ENCODE measurements at places on chromosomes 7 and 10.

DNA sequence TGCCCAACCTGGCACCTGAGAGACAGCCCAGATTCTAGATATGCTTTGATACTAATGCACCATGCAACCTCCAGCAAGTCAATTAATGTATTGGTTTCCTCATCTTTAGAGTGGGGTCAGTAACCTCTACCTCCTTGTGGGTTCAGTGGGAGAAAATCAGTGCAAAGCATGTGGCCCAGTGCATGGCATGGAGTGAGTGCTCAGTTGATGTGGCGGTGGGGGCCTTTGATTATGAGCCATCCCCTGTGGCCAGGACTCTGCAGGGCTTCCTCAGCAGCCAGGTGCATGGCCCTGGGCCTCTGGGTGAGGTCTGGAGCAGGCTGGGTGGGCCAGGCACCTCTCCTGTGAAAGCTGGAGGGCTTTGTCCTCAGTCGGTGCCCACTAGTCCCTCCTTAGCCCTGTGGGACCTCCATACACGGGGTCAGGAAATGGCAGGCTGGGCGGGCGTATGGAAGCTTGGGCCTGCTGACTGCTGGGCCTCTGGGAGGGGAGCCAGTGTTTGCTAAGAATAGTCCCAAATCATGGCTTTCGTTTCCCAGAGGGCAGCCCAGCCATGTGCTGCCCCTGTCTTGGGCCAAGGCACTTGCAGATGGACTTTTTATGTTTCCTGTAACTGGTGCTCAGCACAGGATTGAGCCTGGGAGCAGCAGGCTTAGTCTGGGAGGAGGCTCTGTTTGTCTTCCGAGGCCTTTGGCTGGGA lies 3.4 kb downstream of the PALD1 start:
- no peak for DNase-seq

GRCh38 chr10:124037784-124038183 lies 55.6 kb downstream of the CHST15 start:
- DNase-seq = no peak

GRCh38 chr7:20474249-20474648 lies 141.2 kb upstream of the ABCB5 start:
- no peak for DNase-seq

DNA sequence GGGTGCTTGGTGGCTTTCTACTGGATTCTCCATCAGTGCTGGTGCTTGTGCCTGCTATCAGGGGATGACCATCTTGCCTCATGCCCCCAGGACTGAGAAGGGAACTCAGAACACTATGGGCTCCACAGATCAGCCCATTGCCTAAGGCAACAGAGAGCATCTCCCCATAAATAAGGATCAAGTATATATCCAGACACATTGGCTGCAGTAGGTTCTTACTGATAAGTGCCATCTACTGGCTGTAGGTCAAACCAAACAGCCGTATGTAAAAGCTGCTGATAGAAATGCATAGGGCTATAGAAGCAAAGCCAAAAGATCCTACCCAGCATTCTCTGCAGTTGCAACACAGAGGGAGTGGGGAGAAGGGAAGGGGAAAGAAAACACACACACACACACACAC lies 153.7 kb downstream of the CDK14 start:
- peak; percentile 6 for DNase-seq

GRCh38 chr7:13144673-13145072 lies 457.2 kb downstream of the ARL4A start:
- DNase-seq = no peak

DNA sequence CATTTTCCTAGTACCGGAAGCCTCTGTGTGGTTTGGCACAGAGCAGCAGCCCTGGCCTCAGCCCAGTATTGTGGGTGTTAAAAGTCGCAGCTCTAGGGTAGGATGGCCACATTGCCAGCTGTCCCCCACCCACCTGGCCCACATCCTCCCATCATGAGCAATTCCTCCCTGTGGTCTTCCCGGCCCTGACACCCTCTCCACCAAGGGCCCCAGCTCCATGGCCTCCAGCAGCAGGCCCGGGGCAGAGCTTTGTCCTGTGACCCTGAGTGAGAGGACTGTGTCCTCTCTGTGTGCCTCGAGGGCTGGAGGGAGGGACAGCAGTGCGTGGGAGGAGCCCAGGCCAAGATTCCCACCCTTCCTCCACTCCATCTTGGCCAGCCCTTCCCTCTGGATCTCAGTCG lies 93.7 kb downstream of the MYL10 start:
- no peak for DNase-seq

DNA sequence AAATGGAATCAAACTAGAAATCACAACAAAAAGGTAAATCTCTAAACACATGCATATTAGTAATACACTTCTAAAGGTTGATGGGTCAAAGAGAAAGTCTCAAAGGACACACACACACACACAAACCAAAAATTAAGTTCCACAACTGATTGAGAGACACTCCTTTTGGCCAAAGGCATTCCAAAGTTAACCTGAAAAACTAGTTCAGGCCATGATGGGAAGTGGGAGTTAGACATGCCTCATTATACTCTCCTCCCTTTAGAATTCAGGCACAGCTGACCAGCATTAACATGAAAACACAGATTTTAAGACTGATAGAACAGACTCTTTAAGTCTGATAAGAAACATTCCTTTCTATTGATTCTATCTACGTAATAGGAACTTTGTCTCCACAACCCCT lies 332.4 kb upstream of the IGFBP3 start:
- no peak for DNase-seq

DNA sequence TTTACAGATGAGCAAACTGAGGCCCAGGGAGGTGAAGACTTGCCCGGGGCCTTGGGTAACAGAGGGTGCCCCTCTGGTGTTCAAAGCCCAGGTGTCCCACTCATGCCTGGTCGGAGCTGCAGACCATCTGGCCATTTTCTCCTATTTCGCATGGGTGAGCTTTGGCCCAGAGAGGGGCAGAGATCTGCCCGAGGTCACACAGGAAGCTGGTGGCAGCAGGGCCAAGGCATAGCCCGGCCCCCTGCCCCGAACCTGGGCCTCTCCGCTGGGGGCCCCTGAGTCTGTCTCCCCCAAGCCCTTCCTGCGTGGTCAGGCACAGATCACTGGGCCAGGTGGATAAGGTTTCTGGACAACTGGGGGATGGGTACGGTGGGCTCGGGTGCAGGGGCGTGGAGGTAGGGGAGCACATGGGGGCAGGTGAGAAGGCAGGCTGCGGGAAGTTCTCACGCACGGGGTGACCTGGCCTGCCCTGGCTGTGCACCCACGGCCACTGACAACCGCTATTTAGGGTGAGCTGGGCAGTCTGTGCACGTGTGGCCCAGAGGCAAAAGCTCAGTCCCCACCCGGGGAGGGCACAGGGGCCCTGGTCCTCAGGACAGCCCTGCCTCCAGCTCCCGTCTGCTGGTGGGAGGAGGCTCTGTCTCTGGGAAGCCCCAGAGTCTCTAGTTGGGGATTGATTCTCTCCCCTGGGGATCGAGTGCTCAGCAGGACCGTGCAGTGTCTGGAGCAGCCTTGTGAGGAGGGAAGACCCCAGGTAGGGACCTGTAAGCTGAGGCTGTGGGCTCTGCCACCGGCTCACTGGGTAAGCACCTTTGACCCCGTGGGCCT lies 68.6 kb downstream of the UNCX start:
- DNase-seq = no peak

DNA sequence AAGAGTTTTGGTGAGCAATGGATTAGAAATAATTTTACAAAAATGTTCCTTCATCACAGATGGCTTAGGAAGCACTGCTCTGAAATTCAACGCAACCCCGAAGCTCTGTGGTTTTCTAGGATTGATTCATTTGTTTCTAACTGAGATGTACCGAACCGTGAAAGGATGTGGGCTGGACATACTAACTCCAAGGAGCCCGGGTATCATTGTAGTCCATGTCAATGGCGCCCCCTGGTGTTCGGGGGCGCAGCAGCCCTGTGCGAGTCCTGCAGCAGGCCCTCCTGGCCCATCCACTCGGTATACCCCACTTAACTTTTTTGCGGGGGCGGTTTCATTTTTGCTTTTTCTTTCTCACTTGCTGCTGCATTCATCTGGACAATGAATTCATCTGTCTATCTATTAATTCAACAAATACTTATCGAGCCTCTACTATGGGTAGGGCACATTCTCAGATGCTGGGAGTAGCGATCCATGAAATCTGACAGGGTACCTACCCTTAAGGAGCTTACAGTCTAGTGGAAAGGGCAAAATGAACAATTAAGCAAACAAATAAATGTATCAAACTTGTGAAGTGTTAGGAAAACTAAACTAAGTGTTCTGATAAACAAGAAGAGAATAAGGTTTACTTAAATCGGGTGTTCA lies 25.2 kb upstream of the ITPRID1 start:
- peak; percentile 40 for DNase-seq

DNA sequence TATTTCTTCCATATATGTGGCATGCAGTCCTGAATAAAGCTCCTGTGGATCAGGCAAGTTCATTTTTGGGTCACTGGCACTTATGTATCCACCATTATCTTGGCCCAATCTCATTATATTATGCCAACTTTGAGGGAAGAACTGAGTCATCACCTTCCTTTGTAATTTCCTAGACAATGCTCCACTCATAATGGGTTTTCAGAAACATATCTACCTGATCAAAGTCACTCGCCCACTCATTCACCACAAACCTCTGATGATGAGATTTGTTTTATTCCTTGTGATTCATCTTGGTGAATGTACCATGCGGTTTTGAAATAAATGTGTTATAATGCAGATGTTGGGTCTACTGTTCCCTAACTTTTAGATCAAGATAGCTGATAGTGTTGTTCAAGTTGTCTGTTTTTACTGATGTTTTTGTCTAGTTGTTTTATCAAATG lies 525.8 kb downstream of the KIF20B start:
- DNase-seq = peak; percentile 8

DNA sequence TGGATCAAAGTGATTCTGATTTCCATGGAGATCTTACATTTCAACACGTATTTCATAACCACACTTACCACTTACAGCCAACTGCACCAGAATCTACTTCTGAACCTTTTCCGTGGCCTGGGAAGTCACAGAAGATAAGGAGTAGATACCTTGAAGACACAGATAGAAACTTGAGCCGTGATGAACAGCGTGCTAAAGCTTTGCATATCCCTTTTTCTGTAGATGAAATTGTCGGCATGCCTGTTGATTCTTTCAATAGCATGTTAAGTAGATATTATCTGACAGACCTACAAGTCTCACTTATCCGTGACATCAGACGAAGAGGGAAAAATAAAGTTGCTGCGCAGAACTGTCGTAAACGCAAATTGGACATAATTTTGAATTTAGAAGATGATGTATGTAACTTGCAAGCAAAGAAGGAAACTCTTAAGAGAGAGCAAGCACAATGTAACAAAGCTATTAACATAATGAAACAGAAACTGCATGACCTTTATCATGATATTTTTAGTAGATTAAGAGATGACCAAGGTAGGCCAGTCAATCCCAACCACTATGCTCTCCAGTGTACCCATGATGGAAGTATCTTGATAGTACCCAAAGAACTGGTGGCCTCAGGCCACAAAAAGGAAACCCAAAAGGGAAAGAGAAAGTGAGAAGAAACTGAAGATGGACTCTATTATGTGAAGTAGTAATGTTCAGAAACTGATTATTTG lies 15.3 kb downstream of the HNRNPA2B1 start:
- no peak for DNase-seq

DNA sequence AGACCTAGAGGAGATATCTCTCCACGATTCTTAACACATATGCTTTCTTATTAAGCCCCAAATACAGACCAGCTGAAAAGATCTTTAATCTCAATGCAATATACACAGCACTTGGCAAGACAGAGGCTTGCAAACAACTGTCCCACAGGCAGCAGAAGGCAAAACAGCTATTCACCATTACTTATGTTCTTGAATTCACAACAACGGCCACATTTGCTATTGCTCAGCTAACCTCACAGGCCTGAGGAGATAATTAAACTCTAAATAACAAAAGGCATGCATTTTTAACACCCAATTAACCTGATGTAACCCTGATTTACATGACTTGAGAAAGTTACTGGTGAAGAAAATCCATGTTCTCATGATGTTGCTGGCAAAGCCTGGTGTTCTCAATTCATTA lies 216.4 kb downstream of the CRPPA start:
- DNase-seq = no peak

DNA sequence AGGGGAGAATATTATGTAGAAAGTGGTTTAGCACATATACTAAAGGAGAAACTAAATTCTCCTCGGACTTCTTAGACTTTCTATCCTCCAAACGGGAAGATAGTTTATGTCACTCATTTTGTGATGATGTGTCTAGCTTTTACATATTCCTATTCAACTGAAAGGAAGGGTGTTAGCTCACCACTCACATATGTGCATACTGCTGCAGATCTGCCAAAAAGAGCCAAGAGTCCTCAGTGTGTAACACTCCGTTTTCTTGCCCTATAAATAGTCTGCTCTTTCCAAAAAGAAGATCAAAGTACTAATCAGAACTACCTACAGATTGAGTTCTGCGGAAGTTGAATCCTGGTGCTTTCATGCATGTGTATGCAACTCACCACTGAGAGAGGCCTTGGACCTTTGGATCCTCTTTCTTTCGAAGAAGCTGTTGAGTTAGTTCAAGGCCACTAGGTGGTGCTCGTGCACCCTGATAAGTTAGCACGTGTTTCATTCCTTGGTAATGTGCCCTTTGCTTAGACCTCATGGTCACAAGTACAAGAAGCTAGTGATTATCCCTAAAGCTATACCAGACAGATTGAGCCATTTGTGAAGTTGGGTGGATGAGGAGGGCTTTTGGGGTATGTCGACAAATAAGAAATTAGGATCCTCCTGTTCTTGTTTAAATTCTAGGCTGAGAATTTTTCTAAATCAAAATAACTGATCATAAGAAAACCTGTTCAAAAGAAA lies 14.1 kb downstream of the YAE1 start:
- DNase-seq = peak; percentile 85

GRCh38 chr10:14855453-14855852 lies 17.3 kb downstream of the HSPA14 start:
- DNase-seq = no peak

- DNase-seq = peak; percentile 10
Measured at GRCh38 chr7:149081914-149082313, 8.6 kb downstream of the ZNF786 start.

DNA sequence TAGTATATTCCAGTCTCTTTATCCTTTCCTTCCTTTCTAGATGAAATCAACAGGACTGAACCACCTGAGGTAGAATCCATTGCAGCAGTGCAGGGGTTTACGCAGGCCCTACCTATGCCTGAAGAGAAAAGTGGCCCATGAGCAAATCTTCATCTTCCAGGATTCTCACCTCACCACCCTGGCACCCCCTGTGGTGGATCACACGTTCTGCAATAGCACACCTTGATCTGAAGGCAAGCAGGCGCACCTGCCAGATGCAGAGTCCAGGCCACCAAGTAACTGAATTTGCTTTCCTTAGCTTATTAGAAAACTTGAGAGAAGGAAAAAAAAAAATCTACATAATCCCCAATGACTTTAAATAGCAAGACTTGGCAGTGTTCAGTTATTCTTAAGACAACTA lies 121.4 kb downstream of the PIP4K2A start:
- DNase-seq = no peak

- no peak for DNase-seq
Measured at GRCh38 chr10:3681642-3682554, 103.1 kb downstream of the KLF6 start.

GRCh38 chr7:35467456-35467978 lies 213.6 kb upstream of the TBX20 start:
- DNase-seq = no peak

- no peak for DNase-seq
Measured at GRCh38 chr7:23210506-23210905, 28.7 kb downstream of the NUP42 start.

Data from fibroblast of skin of back (primary cell).